ENCODE measurements at places on chromosomes 5 and 9. TPM values are rescaled to one million over a fixed set of nuclear protein-coding genes. Genes with fewer than 3 reads are reported as not detected.

The OBP2B gene
- not detected for total RNA-seq

The PDGFRB gene
- 10.2 TPM for total RNA-seq

The GABRA1 gene
- not detected for total RNA-seq

The CAMK4 gene
- total RNA-seq: 3.1 TPM

The PDE6A gene
- 0.11 TPM for total RNA-seq

The DOCK2 gene
- 1.2 TPM for total RNA-seq

The PLK2 gene
- total RNA-seq: 615 TPM

The SLC27A6 gene
- total RNA-seq: 86.0 TPM

The PCDH12 gene
- total RNA-seq: not detected

All from placental epithelial cell (primary cell).